ENCODE measurements at places on chromosomes 7 and 10. TPM values are rescaled to one million over a fixed set of nuclear protein-coding genes. Genes with fewer than 3 reads are reported as not detected.

Gene WNT2
- 2.7 TPM for total RNA-seq

Gene H2BK1
- total RNA-seq = not detected

Gene HYAL4
- total RNA-seq = 3.6 TPM

Gene H2AZ2
- 77.2 TPM for total RNA-seq

Gene BAMBI
- 49.7 TPM for total RNA-seq

Gene HOXA3
- 0.93 TPM for total RNA-seq

Gene CDK1
- total RNA-seq = 14.3 TPM

Gene RAPGEF5
- total RNA-seq = 63.8 TPM

Gene C10orf143
- total RNA-seq = 3.7 TPM

Gene OR2A7
- 0.63 TPM for total RNA-seq

Gene HTR5A
- 0.87 TPM for total RNA-seq

Gene TMEM229A
- total RNA-seq = 58.8 TPM

Gene SRRM3
- 8.4 TPM for total RNA-seq

Gene PTPN20
- total RNA-seq = 39.6 TPM

Gene GFRA1
- total RNA-seq = 17.7 TPM

Gene CPN1
- 2.7 TPM for total RNA-seq

Gene INA
- 4.3 TPM for total RNA-seq

Gene RGS10
- total RNA-seq = 3.6 TPM

Gene METTL27
- 3.5 TPM for total RNA-seq

Gene MRLN
- not detected for total RNA-seq

Gene NKX2-3
- 0.19 TPM for total RNA-seq

Gene CACNA2D1
- 28.0 TPM for total RNA-seq

Gene NUTM2A
- 6.1 TPM for total RNA-seq

Gene COBL
- 14.8 TPM for total RNA-seq

Gene AGBL3
- total RNA-seq = 21.6 TPM

Gene DNAH11
- total RNA-seq = 14.2 TPM

Gene PIK3CG
- total RNA-seq = 10.3 TPM

Gene PKD2L1
- total RNA-seq = 1.6 TPM

Gene WASHC2C
- 42.0 TPM for total RNA-seq

Gene NPFFR1
- 2.8 TPM for total RNA-seq

Gene FAM237B
- not detected for total RNA-seq

Gene TBX20
- total RNA-seq = 3.8 TPM

Gene IFIT1
- 13.1 TPM for total RNA-seq

Gene PDE6C
- not detected for total RNA-seq

Gene SEMA3C
- 113 TPM for total RNA-seq

Gene NPM3
- 64.5 TPM for total RNA-seq

Gene MET
- total RNA-seq = 2.0 TPM

Gene CHCHD2
- 289 TPM for total RNA-seq

Gene RBM48
- 20.5 TPM for total RNA-seq

Gene AHR
- 28.4 TPM for total RNA-seq

Gene KCP
- 0.68 TPM for total RNA-seq

Gene HECTD2
- total RNA-seq = 22.3 TPM

Gene ELN
- 24.6 TPM for total RNA-seq

Gene NXPH1
- 0.24 TPM for total RNA-seq

Gene TRPV5
- total RNA-seq = 2.1 TPM

Gene SPDYE6
- total RNA-seq = 2.3 TPM

Gene PLEKHA8
- 11.0 TPM for total RNA-seq

Gene FAM241B
- 11.6 TPM for total RNA-seq

Gene BAG3
- total RNA-seq = 44.8 TPM

Gene SLC16A12
- total RNA-seq = 1.9 TPM

Gene NEURL1
- total RNA-seq = 17.8 TPM

Gene PDE1C
- total RNA-seq = 9.5 TPM

Gene LRIT1
- total RNA-seq = 6.6 TPM

Gene AKR1D1
- 0.87 TPM for total RNA-seq

Gene NKX1-2
- total RNA-seq = 0.06 TPM

Gene LIPA
- total RNA-seq = 13.9 TPM

Gene CPVL
- 51.1 TPM for total RNA-seq

Gene CRYGN
- total RNA-seq = 0.62 TPM

Gene MCM10
- 2.0 TPM for total RNA-seq

Gene PAX4
- total RNA-seq = 0.50 TPM

All from testis (tissue), 5 donors.